ENCODE measurements at places on chromosomes 5 and 9.

DNA sequence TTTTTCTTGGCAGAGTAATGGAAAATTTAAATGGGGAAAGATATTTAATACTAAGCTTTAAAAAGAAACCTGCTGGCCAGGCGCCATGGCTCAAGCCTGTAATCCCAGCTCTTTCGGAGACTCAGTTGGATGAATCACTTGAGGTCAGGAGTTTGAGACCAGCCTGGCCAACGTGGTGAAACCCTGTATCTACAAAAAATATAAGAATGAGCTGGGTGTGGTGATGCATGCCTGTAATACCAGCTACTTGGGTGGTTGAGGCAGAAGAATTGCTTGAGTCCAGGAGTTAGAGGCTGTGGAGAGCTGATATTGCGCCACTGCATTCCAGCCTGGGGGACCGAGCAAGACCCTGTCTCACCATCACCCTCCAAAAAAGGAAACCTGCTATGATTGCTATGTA is 32.8 kb downstream of the TUT7 start:
- no peak for DNase-seq

GRCh38 chr5:130063603-130064002 is 159.3 kb downstream of the CHSY3 start:
- no peak for DNase-seq

GRCh38 chr5:108788142-108788541 is 40.4 kb downstream of the FER start:
- DNase-seq = no peak

- DNase-seq = no peak
Measured at GRCh38 chr5:50853151-50853550, 186.7 kb downstream of the PARP8 start.

GRCh38 chr5:80871541-80871961 is 88.6 kb upstream of the RASGRF2 start:
- DNase-seq = no peak

DNA sequence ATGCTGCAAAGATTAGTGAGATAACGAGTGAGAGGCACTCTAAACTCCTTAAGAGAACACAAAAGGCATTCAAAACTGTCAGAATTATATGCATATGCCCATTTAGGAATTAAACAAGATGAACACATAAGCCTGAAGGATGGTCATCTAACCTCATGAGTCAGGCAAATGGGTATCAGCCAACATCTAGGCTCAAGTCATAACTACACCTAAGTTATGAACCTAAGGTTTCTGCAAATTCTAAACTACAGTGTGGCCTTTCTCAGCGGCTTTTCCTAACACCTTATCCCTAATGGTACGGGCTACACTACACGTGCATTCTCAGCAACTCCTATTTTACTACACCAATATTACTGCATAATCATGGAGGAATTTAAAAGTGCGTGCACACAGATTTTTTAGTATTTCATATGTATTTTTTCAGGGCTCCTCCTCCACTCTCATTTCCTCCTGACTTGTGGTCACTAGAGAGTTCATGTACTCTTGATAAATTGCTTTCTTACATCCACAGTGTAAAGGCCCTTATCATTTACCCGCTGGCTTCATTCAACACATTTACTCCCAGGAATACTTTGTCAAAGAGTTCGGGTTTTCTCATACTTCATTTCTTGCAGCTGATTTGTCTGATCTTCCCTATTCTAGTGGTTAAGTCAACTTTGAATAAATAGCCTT is 316.5 kb downstream of the BNC2 start:
- DNase-seq = no peak

- no peak for DNase-seq
Measured at GRCh38 chr5:150178262-150178661, 11.6 kb upstream of the SLC6A7 start.

GRCh38 chr5:141701360-141702119 is 19.5 kb upstream of the ARAP3 start:
- DNase-seq = no peak

- no peak for DNase-seq
Measured at GRCh38 chr9:119802621-119803020, 433.4 kb upstream of the BRINP1 start.

GRCh38 chr5:123350742-123351141 is 72.5 kb downstream of the CEP120 start:
- no peak for DNase-seq

- DNase-seq = no peak
Measured at GRCh38 chr9:98256756-98257155, 1.3 kb upstream of the TBC1D2 start.

DNA sequence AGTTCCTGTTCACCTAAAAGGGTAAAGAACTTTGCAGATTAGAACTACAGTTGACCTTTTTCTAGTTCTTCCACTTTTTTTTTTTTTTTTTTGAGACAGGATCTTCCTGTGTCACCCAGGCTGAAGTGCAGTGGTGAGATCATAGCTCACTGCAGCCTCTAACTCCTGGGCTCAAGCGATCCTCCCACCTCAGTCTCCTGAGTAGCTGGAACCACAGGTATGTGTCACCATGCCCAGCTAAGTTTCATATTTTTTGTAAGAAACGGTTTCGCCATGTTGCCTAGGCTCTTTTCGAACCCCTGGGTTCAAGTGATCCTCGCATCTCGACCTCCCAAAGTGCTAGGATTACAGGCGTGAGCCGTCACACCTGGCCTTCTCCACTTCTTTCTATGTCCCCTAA is 39.7 kb upstream of the TNFAIP8 start:
- no peak for DNase-seq

DNA sequence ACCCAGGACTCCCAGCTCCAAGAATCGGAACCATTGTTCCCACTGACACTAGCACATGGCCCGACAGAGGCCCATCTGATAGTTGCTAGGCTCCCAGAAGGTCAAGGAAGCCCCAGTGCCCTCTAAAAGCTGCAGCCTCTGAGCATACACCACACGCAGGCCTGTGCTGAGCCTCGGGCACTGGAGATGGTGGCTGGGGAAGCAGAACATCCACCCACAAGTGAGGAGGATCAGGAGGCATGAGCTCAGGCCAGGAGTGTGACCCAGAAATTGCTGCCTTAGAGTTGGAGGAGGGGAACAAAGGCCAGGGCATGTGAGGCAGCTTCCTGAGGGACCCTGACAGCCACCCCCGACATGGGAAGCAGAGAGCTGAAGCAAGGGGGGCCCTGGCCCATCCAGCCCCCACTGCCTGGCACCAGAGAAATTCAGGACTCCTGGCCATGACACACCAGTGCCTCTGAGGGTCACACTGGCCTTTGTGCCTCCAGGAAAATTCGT is 21.4 kb downstream of the IPPK start:
- no peak for DNase-seq

DNA sequence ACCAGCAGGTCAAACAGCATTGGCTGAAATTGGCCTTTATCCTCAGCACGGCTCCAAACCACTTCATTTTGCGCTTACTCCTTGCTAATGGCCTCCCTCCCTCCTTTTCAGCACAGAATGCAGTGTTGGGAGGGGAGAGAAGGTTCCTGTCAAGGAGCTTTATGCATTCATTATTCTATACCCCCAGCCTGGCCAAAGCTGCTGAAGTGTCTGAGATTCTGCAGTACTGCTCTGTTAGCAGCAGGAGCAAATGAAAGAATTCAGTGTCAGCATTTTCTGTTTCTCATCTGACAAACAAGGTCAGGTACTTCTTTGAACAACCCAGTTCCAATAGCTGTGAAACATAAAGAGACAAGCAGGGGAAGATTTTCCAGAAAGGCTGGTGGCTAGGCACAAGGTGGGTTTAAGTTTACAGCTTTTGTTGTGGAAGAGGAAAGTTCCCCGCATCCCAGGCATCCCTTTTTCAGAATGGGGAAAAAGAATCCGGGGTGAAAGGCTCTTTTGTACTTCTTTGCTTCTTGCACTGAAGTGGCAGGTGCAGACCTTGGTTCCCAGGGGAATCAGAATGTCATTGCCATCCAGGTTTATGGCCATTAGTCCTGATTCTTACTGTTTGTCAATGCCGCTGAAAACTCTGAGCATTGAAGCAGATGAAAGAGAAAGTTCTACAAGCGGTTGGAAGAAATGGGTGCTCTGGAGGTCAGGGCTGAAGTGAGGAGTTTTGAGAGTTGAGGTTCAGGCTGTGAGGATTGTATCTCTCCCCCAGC is 109.3 kb upstream of the APC start:
- DNase-seq = no peak

GRCh38 chr9:79583952-79584654 is 12.3 kb downstream of the TLE4 start:
- DNase-seq = no peak

DNA sequence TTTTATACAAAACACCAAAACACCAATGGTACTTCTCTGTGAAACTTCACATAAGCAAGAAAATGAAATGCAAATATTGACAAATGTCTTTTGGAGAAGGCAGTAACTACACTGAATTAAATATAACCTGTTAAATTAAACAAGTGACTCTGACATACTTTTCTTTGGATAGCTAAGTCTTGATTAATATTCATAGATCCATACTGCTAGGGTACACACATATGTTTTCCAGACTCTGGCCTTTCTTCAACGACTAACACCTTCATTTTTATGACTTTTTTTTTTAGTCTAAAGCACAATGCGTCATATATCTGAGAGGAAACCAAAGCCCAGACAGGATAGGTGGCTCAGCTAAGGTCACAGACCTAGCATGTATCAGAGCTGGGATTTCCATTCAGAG is 263.7 kb downstream of the TENT4A start:
- no peak for DNase-seq

DNA sequence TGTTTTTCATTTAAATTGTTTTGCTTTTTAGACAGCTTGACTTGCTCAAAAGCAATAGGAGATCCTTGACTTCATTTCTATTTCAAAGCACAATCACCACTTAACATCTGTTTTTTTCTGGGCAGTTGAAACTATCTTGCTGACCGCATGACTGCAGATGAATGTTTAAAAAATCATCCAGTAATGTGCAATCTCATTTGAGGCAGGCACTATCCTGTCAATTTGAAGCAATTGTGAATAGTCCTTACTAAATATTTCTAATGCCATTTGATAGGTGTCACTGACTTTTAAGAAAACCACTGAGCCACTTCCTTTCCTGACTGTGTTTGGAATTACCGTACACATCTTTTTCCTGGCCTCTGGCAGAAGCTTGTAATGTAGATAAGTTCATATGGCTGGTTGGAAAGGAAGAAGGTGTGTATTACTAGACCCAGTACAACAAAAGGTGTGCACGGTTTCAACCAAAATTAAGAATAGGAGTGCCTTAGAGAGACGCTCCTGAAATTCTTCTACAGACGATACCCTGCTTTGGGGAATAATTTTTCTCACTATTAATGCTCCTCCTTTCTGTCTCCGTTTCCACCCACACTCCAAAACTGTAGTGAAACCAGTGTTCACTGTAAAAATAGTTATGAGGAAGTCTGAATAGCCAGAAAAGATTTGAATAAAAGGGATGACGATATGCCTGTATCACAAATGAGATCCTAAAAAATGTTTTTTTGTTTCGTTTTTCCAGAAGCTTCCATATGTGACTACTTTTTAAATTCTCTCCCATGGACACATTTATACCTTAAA is 136.7 kb upstream of the MOCS2 start:
- DNase-seq = no peak

DNA sequence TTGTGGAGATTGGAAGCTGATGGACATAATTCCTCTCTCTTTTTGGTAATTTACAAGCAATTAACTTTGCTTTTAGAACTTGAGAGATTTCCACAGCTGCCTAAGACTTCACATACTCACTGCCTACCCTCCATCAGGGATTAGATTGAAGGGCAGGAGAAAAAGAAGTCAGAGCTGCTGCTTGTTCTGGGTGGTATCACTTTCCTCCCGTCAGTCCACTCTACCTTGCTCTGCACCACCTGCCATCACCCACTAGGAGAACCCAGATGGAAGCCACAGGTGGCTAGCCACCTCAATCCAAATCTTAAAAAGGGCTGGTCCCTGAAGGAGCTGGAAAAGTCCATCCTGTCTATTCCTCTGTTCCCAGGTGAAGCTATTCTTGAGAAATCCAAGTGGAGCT is 10.5 kb downstream of the IRF1 start:
- DNase-seq = no peak

DNA sequence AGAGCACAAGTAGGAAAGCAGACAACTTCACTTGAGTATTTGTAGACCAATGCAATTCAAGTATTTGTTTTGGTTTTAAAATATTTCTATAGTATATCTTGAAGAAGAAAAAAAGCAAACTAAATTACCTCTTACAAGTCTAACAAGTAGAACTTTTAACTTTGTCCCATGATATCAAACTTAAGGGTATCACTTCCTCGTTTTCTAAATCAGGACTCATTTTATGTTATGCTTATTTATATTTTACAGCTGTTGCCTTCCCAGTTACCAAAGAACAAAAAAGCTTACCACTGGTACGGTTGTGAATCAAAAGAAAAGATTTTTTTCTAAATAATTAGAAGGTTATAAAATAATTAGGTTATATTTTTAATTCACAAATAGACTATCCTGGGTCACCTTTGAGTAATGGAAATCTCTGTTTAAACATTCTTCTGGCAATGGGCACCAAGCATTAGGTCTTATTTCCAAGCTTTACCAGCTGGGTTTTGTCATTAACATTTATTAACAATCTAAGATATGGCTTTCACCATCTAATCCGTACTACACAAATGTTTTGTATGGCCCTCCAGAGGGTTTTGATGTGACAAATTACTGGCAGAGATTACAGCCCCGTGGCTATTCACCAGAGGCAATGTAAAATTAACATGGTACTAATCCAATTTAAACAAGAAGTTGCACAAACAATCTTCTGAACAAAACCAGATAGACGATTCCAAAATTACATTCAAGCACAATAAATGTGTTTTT is 63.6 kb downstream of the CEP120 start:
- no peak for DNase-seq

- DNase-seq = no peak
Measured at GRCh38 chr5:172971482-172971881, 12.1 kb upstream of the ATP6V0E1 start.

- DNase-seq = no peak
Measured at GRCh38 chr5:120614531-120615180, 150.6 kb downstream of the PRR16 start.

DNA sequence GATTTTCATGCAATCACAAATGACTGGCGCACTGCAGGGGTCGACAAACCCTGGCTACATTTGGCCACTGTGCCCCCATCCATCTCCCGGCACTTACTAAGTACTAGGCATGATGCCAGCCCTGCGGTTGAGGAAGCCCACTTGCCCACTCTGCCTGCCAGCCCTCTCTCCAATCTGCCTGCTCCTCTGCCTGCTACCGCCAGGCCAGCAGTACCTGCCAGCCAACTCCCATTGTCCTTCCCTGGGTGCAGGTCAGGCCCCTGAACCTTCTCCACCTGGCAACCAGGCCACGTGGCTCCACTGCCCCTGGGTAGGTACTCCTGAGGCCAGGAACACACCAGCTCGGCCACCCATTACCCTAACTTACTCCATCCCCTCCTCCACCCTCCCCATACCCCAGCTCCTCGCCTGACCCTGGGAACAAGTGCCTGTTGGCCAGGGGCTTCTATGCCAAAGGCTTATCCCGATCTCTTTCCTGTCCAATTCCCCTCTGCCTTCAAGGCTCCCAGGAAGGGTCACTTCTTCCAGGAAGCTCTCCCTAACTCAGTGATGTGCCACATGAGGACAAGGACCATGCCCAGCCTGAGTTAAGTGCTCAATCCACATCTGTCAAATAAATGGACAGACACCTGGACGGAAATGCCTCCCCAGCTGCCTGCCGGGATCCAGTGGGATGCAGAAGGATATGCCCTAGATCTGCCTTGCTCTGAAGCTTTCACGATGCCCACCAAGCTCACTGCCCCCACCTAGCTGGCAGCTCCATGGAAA is 6.6 kb downstream of the EEIG1 start:
- DNase-seq = no peak

- no peak for DNase-seq
Measured at GRCh38 chr9:79572032-79572607, 355 bp downstream of the TLE4 start.

- DNase-seq = no peak
Measured at GRCh38 chr5:103587185-103587748, 24.7 kb upstream of the NUDT12 start.

All from stimulated activated CD4-positive, alpha-beta T cell treated with anti-CD3 and anti-CD28 coated beads, Interleukin-1b, Interleukin-23, amount 100 ng/mL, for 1 hour (primary cell).